ENCODE measurements at places on chromosomes 11 and 22. TPM values are rescaled to one million over a fixed set of nuclear protein-coding genes. Genes with fewer than 3 reads are reported as not detected.

DNA sequence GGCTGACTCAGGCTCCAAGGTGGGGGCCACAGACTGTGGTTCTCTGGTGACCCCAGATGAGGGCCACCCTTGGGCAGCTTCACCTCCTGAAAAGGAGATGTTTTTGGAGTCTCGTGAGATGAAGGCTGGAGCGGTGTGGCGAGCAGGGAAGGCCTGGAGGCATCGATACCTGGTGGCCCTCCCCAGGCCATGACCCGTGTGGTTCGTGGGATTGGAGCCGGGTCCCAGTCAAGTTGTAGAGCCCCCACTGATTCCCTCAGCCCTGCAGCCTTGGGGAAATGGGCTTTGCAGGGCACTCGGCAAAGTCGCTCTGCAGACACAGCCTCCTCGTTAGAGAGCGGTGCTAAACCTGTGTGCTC lies 1083.4 kb downstream of the BRD1 start:
- DNase-seq = peak; percentile 31

The C11orf91 gene
- not detected for total RNA-seq

The RANGAP1 gene
- total RNA-seq = 34.7 TPM

The CHRNA10 gene
- total RNA-seq = 0.78 TPM

DNA sequence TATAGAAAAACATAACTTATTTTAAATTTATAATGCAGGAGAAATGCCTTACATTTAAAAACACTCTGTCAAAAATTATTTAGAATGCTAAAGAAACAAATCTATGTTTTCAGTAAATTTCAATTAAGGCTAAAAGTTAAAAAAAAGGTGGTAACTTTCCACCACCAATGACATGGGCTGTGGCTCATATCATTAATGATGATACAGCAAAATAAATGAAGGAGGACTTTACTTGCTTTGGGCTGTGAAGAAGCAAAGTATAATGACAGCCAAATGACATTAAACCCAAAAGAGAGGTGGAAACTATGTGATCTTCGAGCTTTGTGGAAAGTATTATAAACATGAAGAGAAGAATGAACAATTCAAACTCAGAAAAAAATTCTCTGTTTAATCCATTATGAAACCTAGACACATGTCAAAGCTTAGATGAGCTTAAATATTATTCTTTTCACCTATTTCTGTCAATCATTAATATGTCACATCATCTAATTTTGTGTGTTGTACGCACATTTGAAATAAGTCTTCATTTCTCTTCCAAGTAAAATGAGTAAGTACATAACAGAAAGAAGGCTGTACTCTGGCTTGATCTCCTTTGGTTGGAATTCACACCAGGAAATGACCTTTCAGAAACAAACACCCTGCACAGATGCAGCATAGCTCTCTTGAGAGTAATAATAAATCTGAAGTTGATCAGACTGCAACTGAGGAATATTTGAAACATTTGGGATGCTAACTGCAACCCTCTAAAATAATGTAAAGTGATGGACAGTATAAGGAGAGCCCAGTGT lies 265.8 kb downstream of the TTC28 start:
- no peak for DNase-seq

- DNase-seq = no peak
Measured at GRCh38 chr22:28711820-28712777, 29.5 kb downstream of the CHEK2 start.

- DNase-seq = no peak
Measured at GRCh38 chr22:26546282-26546681, 34.0 kb upstream of the TFIP11 start.

The SPTBN2 gene
- 55.1 TPM for total RNA-seq

DNA sequence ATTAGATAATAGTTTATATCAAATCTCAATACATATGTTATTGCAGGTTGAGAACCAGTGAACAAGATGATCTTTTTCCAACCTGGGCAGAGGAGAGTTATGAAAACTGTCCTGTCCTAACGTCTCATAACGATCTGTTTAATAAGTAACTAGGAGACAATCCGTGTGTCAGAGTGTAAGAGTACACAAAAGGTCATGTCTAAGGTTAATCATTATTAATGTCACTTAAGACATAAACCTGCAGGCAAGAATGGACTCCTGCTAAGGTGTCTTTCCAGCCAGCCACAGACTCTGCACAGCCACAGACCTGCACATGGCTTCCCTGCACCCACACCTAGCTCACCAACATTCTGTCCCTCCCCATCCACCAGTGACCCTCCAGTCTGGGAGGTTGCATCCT lies 10.1 kb downstream of the SLC5A4 start:
- DNase-seq = no peak

- no peak for DNase-seq
Measured at GRCh38 chr11:808427-809286, 1.1 kb upstream of the RPLP2 start.
